Brain (organoid and tissue), 16 donors: ENCODE measurements at places on chromosomes 13 and 19.

DNA sequence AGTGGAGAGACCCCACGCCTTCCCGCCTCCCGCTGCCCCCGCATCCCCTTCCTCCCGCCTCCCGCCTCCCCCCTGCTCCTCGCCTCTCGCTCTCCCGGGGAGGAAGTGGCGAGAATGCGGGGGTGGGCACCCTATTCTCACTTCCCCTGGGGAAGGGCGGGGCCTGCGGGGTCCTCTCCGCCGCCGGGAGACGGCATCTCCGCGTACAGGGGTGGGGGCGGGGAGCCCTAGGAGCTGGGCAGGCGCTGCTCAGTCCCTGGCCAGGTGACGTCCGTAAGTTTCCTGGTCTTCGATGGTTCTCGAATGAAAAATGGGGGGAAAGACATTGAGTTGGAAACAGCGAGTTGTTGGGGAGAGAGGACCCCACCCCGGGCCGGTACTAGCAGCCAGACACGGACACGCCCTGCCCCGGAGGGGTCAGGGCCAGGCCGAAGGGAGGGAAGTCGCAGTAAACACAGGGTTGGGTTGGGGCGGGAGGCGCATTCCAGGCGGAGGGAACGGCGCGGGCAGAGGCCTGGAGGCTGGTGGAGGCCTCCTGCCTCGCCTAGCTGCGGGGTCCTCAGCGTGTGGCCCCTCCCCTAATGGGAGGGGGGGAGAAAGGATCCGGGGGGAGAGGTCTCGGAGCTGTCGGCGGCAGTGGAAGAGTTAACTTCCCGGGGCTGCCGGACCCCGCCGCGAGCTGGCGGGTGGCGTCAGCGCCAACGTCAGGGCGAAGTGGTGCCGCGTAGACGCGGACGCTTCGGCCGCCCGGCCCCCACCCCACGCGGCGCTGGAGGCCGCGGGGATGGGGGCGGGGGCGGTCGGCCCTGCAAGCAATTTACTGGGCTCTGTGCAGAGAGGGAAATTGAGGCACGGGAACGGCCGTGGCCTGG is 10.4 kb upstream of the JUND start:
- peak; percentile 87 for DNase-seq

DNA sequence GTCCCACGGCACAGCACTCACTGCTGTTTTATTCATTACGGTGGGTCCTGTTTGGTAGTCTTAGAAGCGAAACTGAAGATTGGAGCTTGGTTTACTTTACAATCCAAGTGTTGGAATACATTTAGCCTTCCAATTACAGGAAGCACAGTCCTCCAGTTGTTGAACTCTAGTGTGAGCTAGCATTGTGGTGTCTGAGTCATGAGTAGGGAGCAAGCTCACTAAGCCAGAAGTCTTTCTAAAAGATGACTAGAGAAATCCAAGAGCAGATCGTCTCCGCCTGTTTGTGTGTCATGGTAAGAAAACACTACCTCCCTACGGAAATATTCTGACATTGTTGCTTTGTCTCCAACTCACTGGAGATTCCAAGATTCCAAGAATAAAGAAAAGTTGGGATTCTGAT is 10.1 kb upstream of the SHISA2 start:
- no peak for DNase-seq

GRCh38 chr13:45305079-45305478 is 35.9 kb downstream of the TPT1 start:
- DNase-seq: no peak

GRCh38 chr13:50979187-50979586 is 69.6 kb downstream of the RNASEH2B start:
- DNase-seq: no peak

- DNase-seq: no peak
Measured at GRCh38 chr13:110403315-110403714, 96.2 kb downstream of the COL4A2 start.

GRCh38 chr19:10686661-10687517 is 14.3 kb upstream of the QTRT1 start:
- DNase-seq: peak; percentile 33

DNA sequence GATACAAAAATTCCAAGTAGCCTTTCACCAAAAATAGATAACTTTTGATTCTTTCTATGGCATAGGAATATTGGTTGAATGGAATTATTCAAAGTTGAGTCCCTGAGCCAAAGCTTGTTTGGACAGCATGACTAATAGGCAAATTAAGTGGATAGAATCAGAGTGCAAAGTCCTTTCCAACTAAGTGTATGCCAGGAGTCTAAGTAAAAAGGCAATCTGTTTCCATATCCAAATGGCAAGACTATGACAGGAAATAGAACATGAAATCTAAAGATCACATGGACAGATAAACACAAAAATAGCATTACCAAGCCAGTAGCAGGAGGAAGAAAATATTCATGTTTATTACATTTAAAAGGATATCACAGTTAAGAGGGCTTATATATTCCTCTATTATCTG is 804.6 kb downstream of the SLITRK6 start:
- peak; percentile 5 for DNase-seq

DNA sequence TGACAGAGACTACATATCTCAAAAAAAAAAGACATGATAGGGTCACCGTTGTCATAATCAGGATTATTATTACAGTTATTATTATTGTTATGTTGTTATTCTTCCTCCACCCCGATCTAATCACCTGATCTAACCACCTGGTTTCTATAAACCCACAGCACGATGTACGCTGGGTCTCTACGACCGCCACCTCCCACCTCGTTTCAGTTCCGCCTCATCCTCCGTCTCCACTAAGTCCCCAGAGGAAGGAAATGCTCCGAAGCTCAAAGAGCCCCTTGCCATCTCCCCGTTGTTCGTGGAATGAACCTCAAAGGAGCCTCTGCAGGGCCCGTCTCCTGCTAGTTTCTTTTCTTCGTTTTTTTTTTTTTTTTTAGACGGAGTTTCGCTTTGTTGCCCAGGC is 15.9 kb upstream of the MEIS3 start:
- no peak for DNase-seq

DNA sequence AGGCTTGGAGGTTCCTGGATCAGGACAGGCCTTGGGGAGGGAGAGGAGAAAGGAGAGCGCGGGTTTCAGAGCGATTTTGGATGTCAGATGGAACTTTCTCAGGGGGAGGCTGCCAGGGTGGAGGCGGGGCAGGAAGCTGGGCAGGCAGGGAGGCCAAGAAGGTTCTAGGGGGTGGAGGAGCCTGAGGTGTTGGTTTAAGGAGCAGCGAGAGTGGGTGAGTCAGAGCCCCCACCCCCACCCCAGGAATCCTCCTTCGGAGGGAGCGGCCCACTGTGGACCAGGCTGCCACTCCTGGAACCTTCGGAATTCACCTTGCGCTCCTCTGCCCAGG is 15.9 kb upstream of the NOP53 start:
- no peak for DNase-seq

- no peak for DNase-seq
Measured at GRCh38 chr19:35327642-35328041, 1.3 kb upstream of the CD22 start.

GRCh38 chr19:13260883-13261653 is 110.9 kb downstream of the IER2 start:
- no peak for DNase-seq

GRCh38 chr13:111429064-111429558 is 108.7 kb downstream of the TEX29 start:
- no peak for DNase-seq

DNA sequence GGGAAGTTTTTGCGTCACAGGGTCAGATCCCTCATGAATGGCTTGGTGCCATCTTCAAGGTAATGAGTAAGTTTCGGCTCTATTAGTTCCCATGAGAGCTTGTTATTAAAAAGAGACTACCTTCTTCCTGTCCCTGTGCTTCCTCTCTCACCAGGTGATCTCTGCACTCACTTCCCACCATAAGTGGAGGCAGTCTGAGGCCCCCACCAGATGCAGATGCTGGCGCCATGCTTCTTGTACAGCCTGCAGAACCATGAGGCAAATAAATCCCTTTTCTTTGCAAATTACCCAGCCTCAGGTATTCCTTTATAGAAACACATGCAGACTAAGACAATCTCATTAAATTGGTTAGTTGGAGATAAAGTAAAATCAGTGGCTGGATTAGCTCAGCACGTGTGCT is 75.6 kb upstream of the RFC3 start:
- no peak for DNase-seq

- DNase-seq: no peak
Measured at GRCh38 chr19:952680-953444, 27.0 kb downstream of the ARID3A start.

DNA sequence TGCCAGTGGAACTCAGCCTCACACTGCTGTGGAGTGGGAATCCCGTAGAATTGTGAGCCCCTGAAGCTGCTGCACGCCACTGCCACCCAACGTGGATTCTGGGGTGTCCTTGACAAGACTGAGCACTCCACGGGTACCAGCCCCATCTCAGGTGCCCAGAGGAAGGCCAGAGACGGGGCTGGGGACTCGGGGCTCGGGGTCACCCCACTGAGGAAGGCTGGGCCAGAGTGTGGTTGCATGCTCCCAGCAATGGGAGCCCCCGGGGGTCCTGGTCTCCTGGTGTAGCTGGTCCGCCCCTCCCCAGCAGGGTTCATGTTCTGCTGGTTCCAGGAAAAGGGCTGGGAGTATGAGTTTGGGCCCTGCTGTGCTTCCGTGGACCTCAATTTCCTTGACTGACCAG is 15.2 kb downstream of the DAPK3 start:
- DNase-seq: no peak

GRCh38 chr13:26185720-26186117 is 36.4 kb downstream of the RNF6 start:
- peak; percentile 2 for DNase-seq

GRCh38 chr19:35963514-35963913 is 27.3 kb downstream of the LRFN3 start:
- DNase-seq: no peak
